Islet precursor cell (in vitro differentiated cells): ENCODE measurements at places on chromosomes 5 and 9.
A peak's percentile ranks its signal among the peaks of the same experiment; 100 is the strongest.

GRCh38 chr5:122421374-122422079 is 109.5 kb downstream of the SNCAIP start:
- DNase-seq = no peak

DNA sequence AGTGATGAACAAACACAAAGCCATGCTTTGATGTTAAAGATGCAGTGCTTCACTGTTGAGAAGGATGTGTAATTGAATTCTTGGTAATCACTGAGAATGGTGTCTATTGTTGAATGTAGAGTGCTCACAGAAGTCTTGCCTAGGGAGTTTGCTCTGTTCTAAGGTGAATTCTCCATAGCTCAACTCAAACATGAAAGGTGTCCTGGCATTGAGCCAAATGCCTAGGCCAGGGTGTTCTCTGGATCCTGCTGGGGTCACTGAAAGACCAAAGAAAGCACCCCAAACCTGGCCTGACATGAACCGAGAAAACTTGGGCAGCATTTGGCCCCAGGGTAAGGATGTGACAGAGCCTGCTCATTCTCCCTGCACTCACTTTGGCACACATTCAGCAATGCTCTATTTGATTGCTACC is 217.3 kb downstream of the ARL15 start:
- DNase-seq = peak; percentile 56

DNA sequence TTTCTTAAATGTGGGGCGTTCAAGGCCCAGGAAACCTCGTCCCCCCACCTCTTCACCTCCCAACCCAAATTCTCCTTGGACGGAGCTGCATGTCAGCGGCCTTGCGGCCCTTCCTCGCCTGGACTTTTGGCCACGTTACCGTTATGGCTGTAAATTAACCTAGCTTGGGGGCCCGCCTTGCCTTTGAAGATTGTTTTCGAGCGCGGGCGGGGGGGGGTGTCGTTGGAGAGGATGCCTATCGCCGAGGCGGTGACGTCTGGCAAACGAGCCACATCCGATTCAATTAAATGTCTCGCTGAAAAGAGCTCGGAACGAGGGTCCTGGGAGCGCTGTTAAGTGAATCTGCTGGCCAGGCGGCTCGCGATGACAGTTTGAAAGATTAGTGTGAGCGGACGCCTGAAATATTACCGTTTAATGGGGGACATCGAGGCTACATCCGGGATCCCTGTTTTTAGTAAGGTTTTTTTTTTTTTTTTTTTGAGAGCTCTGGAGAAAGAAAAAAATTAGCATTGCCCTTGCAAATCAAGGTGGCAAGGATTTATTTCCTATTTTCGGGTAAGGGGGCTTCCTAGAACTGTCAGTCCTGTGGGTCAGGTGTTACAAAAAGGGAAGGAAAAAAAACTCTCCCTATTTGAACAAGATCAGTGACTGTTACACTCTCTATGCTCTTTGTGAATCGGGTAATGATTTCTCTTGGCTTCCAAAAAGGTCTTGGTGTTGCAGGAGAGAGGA is 2.3 kb upstream of the NKX2-5 start:
- DNase-seq = no peak

GRCh38 chr9:114347675-114348074 is 18.0 kb downstream of the ORM2 start:
- DNase-seq = no peak

DNA sequence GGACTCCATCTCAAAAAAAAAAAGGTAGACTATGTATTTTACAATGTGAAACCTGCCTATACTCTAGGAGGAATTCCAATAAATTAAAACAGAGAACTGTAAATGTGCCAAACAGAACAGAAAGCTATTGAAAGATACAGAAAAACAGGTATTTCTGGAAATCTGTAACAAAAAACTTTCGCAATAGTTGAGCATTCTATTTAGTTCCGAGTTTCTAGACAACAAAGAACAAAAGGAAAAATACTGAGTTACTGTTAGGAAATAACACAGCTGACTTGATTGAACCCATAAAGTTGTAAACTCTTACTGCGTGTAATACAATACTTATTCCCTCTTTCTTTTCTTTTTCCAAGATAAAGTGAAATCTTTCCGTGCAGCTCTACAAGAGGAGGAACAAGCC is 18.6 kb downstream of the DIMT1 start:
- DNase-seq = no peak

GRCh38 chr5:91816681-91817080 is 433.6 kb upstream of the ARRDC3 start:
- DNase-seq = no peak

DNA sequence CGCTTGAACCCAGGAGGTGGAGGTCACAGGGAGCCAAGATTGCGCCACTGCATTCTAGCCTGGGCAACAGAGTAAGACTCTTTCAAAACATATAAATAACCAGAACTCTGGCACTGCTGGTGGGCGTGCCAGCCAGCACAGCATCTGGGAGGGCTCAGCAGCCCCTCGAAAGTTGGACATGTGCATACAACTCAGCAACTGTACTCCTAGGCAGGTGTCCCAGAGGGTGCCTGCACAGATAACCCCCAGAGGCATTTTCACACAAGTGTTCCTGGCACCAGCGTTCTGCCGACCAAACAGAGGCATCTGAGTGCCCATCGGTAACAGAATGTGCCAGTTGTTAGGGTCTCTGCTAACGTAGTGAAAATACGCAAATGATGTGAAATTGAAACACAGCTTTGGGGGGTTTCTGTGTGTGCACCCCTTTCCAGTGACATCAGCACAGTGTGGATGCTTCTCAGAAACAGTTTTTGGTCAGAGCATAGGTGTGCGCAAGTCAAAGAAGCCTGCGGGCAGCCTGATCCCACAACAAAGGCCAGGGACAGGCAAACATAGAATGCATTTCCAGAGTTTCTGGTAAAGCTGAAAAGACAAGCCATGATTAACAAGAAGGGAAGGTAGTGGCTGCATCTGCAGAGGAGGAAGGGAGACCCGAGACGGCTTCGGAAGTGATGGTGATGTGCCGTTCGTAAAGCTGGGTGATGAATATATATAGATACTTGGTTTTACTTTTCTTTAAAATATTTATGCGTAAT is 190.2 kb downstream of the CACNA1B start:
- peak; percentile 22 for DNase-seq
